Activated T-cell treated with anti-CD3 and anti-CD28 coated beads, Interleukin-2, amount 50 U/mL, for 4 hours (primary cell): ENCODE measurements at places on chromosomes 4 and X. TPM values are rescaled to one million over a fixed set of nuclear protein-coding genes. Genes with fewer than 3 reads are reported as not detected.

The WDR1 gene
- total RNA-seq, result 356 TPM

GRCh38 chrX:2913118-2913517, 16.0 kb downstream of the ARSD start:
- DNase-seq, result no peak

The AVPR2 gene
- not detected for total RNA-seq

The CTAG1A gene
- not detected for total RNA-seq

The GPC4 gene
- 0.13 TPM for total RNA-seq

The SLITRK4 gene
- not detected for total RNA-seq

The GPR34 gene
- total RNA-seq, result 0.38 TPM

- DNase-seq, result no peak
Measured at GRCh38 chrX:41302370-41302769, 31.6 kb upstream of the DDX3X start.

GRCh38 chrX:112901869-112902725, 61.5 kb upstream of the AMOT start:
- DNase-seq, result no peak

- no peak for DNase-seq
Measured at GRCh38 chr4:57080781-57081650, 29.2 kb downstream of the IGFBP7 start.

DNA sequence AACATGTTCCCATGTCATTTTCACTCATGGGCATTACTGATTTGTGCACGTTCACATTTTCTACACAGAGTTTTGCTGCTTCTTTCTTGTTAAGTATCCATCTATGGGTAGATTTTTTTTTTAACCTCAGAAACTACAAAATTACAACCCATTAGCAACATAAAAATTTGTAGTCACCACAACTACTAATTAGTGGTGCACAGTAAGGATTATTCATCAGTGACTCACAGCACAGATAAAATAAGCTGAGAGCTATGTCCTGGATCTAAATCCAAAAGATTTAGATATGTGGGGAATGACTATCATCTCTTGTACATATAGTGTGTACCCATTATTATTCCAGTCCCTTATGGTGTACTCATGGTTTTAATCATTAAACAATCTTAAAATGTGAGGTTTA, 19.7 kb upstream of the AMELX start:
- DNase-seq, result no peak
